GM04504 (cell line): ENCODE measurements at places on chromosomes 2 and 18.

DNA sequence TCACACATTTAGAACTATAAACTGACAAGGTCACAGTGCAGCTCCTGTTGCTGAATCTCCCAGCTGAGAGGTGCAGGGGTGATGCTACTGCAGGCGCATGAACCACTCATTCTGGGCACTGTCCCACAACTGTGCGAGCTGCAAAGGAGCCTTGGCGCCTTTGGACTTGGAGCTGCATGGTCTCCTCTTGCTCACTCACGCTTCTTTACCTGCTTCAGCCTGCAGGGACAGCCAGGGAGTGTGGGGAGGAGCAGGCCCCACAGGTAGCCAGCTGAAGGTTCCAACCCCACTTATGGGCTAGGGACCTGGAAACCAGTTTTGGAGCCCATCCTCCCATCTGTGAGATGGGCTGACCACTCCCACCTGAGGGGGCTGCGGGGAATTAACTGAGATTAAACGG, 75.0 kb downstream of the UXS1 start:
- DNase-seq = no peak

- DNase-seq = no peak
These were observed 548.6 kb upstream of the HS6ST1 start for GRCh38 chr2:128867311-128867710.

DNA sequence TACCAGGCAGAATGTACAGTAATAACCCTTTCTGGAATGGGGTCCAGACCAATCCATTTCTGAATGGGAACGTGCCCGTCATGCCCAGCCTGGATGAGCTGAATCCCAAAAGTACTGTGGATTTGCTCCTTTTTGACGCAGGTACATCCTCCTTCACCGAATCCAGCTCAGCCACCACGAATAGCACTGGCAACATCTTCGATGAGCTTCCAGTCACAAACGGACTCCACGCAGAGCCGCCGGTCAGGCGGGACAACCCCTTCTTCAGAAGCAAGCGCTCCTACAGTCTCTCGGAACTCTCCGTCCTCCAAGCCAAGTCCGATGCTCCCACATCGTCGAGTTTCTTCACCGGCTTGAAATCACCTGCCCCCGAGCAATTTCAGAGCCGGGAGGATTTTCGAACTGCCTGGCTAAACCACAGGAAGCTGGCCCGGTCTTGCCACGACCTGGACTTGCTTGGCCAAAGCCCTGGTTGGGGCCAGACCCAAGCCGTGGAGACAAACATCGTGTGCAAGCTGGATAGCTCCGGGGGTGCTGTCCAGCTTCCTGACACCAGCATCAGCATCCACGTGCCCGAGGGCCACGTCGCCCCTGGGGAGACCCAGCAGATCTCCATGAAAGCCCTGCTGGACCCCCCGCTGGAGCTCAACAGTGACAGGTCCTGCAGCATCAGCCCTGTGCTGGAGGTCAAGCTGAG, 89.6 kb downstream of the SH3BP4 start:
- no peak for DNase-seq

DNA sequence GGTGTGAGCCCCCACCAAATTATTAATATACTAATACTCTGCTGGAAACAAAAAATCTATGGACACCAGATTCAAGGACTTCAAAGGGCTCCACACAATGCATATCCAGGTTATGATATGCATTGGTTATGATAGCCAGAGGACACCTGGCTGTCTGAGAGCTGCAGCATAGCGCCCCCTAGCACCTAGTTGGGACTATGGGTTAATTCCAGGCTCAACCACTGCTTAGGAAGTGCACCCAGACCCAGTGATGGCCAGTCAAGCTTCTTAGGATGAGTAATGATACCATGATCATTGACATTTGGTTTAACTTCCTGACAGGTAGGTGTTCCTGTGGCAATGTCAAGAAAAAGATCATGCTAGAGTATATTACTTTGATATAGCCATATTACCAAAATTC, 3.8 kb upstream of the FRZB start:
- no peak for DNase-seq

DNA sequence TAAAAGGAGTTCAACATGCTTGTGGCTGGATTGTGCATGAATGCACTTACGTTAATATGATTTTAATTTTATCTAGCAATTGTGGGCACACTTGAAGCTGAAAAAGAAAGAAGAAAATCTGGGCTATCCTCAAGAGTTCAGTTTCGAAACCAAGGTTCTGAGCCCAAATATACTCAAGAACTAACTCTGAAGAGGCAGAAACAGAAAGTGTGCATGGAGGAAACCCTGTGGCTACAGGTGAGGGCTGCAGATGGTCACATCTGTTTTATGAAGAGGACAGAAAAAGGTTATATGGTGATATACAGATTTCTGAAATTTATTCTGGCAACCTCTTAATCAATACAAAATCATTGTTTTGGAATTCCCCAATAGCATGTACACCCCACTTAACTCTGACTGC, 57.3 kb downstream of the ITGA6 start:
- no peak for DNase-seq

DNA sequence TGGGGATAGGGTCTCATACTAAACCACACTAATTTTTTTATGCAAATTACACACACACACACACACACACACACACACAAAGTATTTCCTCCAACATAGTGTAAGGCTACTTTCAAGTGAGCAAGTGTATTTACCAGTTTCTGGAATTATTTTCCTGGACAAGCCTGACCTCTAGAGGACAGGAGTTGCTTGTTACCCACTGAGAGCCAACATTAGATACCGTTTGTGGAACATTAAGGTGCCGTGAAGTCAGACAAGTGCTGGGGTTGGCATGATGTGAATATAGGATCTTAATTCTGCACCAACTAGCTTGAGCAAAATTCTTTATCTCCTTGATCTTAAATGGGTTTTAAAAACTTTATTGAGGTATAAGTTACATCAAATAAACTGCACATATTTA, 39.3 kb upstream of the SERPINB2 start:
- peak; percentile 42 for DNase-seq

DNA sequence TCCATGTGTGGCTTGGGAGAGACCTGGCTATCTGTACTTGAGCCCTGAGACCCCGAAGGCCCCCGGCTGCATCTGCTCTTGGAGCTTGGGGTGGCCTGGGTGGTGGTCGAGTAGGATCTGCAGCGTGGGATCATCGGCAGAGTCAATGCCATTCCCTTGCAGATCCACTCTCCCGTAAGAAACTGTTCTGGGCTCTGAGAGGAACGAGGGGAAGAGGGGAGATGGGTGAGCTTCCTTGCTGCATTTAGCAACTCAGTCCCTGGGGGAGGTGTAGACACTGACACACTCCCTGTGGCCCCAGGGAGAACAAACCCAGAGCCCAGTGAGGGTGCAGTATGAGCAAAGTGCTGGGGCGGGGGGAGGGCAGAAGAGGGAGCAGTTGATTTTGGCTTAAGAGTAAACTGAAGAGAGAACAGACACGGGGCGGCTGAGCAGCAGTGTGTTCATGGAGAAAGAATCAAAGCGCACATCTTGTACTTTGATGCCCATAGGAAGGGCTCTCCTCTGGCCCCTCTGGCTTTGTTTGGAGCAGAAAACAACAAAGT, 8.5 kb downstream of the GREB1 start:
- no peak for DNase-seq

DNA sequence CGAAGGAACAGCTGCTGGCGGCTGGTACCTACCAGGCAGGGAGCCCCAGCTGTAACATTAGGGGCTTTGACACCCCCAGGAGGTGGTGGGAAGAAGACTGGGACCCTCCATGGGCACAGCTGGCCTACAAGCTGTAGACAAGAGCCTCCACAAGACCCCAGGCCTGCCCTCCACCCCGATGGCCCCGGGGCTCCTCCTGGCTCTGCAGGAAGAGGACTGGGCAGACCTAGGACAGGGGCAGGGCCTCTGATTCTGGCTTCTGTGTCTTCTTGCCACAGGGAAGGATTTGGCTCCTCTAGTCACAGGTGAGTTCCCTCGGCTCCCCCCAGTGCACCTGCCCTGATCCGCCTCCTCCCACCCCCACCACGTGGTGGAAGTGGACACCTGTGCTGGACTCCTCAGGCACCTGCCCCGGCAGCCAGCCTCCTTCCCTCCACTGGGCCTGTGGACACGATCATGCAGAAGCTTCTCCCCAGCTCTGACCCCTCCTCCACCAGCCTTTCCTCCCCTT, 53.4 kb upstream of the ODC1 start:
- no peak for DNase-seq

- no peak for DNase-seq
These were observed 2.4 kb downstream of the TMEM185B start for GRCh38 chr2:120220756-120221155.

GRCh38 chr2:12467303-12467702, 249.4 kb upstream of the TRIB2 start:
- DNase-seq = no peak

DNA sequence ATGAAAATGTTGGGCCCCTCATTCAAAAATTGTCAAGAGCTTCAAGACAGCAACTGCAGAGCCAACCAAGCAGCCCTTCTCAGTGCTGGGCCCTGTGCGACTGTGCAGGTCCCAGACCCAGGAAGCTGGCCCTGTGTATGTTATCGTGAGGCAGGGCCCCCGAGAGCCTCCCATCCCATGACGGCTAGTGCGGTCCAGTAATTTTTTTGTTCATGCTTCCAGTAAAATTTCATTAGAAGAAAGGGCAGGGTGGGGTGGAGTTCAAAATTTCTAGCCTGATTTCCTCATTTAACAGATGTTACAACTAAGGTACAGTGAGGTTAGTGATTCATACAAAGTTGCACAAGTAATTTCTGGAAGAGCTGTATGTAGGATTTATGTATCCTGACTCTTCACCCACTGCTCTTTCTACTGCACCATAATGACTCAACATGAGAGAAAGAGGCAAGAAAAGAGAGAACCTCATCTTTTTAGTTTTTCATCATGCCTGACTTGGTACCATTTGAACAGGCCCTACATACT, 105.5 kb downstream of the ZEB2 start:
- DNase-seq = peak; percentile 93

DNA sequence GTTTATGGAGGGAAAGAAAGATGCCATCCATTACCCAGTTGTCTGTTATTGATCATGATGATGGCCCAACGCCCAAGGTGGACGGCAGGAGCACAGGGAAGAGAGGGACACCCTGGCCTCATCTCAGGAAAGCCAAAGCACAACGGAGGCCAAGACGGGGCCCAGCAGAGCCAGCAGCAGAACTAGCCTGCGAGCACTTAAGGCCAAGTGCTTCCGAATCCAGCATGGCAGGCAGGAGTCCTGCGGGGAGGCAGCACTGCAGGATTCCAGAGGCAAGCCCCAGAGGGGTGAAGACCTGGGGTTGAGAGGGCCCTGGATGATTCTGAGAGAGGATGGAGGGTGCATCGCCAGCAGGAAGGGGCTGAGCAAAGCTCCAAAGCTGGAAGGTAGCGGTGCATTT, 28.3 kb upstream of the KLHL29 start:
- no peak for DNase-seq

GRCh38 chr2:128727404-128727803, 408.7 kb upstream of the HS6ST1 start:
- no peak for DNase-seq

GRCh38 chr2:142038826-142039225, 92.0 kb downstream of the LRP1B start:
- no peak for DNase-seq

GRCh38 chr18:23212161-23212560, 76.9 kb downstream of the CABLES1 start:
- no peak for DNase-seq

- no peak for DNase-seq
These were observed 39.5 kb downstream of the ADNP2 start for GRCh38 chr18:80148326-80149199.

- DNase-seq = no peak
These were observed 569.1 kb downstream of the ARHGAP15 start for GRCh38 chr2:143698352-143698751.

DNA sequence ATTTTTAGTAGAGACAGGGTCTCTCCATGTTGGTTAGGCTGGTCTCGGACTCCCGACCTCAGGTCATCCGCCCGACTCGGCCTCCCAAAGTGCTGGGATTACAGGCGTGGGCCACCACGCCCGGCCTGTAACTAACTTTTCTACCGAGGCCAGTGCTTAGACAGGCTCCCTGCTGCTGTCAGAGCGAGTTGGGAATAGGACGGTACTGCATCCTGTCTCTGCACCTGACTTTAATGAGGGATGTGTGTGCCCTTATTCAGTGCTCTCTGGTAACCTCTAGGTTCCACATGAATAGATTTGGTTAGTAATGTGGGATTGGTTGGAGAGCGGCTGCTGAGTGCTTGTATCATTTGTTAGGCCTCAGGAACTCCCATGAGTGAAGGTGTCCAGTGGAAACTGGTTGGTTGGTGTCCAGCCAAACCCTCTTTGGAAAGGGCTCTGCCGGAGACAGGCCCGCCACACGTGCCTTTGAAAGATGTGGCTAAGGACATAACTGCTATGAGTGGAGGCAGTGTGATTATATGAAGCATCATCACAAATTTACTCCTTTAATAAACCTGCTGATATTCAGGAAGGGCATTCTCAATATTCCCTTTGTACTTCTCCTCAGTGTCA, 36.6 kb downstream of the MYOM1 start:
- DNase-seq = no peak

DNA sequence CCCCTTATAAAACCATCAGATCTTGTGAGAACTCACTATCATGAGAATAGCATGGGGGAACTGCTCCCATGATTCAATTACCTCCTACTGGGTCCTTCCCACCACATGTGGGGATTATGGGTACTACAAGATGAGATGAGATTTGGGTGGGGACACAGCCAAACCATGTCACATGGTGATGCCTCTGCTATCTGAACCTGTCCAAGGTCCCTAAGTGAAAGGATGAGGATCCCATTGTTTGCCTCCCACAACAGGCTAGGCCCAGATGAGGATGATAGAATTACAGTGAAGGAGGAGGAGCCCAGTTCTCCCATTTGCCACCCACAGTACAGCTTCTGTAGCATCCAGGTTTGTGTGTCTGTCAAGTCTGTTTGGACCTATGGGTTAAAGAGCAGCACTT, 65.4 kb downstream of the PRKCE start:
- no peak for DNase-seq

DNA sequence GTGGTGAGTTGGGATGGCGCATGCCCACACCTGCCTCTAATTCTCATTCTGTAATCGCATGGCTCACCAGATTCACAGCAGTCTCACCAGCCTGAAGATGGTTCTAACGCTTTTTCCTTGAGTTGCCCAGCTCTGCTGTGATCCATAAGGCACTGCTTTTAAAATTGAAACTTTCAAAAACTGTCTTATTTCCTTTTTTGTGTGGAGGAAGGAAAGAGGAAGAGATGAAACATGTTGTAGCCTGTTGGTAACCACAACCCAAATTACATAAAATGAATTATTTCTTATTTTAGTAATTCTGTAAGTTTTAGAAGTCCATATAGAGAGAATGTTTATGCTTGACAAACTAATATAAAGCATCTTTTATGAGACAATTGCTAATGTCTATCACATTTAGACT, 165.4 kb downstream of the RBM43 start:
- DNase-seq = no peak

- DNase-seq = no peak
These were observed 35.4 kb downstream of the SLC8A1 start for GRCh38 chr2:40416486-40416885.
